ENCODE measurements at places on chromosomes 11 and 22.

DNA sequence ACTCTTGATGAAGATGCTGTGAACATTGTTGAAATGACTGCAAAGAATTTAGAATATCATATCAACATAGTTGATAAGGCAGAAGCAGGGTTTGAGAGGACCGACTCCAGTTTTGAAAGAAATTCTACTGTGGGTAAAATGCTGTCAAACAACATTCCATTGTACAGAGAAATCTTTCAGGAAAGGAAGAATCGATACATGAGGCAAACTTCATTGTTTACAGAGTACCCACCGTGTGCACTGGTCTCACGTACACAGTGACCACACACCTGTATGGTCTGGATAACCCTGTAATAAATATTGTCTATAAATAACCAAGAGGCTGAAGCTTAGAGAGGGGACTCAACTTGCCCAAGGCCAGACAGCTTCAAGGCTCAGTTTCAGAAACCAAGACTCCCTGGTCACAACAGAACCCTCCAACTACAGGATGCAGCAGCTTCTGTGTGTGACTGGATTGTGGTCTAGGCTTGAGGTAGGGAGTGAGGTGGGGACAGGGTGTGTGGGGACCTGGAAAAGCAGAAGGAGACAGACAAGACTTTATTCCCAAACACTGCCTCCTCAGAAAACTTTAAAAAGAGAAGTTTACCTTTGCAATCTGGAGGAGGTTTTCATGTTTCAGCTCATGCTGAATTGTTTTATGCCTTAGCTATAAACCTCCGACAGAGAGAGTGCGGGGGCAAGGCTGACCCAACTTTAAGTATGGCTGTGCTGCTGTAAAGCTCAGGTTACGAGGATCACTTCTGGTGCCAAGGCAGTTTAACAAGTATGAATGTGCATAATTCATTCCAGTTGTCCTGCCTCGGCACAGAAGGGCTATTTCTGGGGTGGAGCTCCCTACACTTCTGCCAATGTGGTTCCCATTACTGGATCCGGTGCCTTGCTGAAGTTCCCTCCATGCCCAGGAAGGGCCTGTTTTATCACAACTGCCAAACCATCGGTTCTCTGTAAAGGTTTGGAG, 372.6 kb upstream of the NARS2 start:
- no peak for DNase-seq

GRCh38 chr11:74033046-74033445, 24.2 kb upstream of the UCP3 start:
- no peak for DNase-seq

- no peak for DNase-seq
Measured at GRCh38 chr11:69588270-69588669, 52.7 kb upstream of the CCND1 start.

DNA sequence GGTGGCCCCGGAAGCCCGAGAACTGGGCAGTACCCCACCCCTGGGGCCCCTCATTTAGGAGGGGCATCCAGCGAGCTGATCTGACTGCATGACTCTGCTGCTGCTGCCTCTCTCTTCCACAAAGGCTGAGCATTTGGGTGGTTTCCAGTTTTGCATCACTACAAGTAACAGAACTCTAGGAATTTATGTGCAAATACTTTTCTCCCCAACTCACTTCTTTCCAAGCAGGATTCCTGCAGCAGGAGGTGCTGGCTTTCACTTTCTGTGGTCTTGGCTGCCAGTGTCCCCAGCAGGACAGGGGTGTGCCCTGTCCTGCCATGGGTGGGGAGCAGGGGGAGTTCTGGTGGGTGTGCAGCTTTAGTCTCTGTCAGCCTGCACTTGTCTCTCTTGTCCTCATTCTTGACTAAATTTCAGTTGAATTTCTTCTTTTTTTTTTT, 21.2 kb downstream of the UPB1 start:
- no peak for DNase-seq

GRCh38 chr11:69878927-69879728, 59.9 kb upstream of the FGF3 start:
- no peak for DNase-seq

DNA sequence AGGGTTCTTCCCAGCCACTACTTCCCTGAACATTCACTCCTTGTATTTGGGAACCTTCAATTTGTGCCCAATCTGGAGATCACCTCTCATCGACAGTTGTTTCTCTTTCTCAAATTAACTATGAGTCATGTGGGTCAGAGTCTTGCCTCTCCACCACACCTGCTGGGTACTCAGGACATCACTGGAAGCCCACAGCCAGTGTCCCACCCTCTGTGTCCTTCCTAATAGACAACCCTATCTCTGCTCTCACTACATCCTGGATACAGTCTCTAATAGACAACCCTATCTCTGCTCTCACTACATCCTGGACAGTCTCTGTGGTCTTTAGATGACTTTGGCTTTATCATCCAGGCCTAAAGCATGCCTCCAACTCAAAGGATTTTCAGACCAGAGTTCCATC, 70.1 kb downstream of the ARL14EP start:
- no peak for DNase-seq

- DNase-seq, result no peak
Measured at GRCh38 chr11:75193271-75193670, 42.4 kb downstream of the SLCO2B1 start.

- DNase-seq, result no peak
Measured at GRCh38 chr22:22376352-22376706, 131.7 kb downstream of the VPREB1 start.

DNA sequence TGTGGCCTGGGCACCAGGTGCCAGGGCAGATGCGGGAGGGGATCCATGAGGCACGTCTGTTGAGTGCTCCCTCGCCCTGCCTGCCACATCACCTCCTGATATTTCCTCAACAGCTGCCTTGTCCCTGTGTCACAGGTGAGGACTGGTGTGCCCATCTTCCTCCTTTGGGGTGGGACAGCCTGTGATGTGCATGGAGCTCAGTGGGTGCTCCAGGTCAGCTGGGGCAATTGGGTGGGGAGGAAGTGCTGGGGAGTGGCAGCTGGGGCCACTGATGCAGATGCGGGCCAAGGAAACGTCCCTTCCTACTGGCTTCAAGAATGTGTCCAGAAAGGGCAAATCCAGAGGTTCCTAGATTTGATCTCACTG, 83.6 kb downstream of the MORC2 start:
- no peak for DNase-seq

GRCh38 chr11:33868647-33869461, 23.0 kb downstream of the LMO2 start:
- peak; percentile 53 for DNase-seq

DNA sequence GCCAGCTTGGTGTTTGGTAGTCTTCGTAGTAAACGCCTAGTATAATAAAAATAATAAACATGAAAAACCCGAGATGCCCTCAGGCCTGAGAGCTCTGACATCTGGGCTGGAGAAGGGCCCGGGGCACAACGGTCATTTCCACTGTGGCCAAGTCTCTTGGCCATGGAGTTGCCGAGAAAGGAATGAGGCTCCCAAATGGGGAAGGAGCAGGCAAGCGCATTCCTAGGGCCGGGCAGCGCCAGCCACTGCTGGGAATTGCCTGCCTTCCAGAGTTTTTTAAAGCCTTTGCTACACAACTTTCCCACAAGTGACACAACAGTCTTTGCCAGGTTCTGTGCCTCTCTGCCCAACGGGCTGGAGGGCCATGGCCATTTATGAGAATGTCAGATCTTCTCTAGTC, 103.4 kb downstream of the NAV2 start:
- no peak for DNase-seq

- no peak for DNase-seq
Measured at GRCh38 chr22:23688571-23688970, 2.2 kb upstream of the RGL4 start.

DNA sequence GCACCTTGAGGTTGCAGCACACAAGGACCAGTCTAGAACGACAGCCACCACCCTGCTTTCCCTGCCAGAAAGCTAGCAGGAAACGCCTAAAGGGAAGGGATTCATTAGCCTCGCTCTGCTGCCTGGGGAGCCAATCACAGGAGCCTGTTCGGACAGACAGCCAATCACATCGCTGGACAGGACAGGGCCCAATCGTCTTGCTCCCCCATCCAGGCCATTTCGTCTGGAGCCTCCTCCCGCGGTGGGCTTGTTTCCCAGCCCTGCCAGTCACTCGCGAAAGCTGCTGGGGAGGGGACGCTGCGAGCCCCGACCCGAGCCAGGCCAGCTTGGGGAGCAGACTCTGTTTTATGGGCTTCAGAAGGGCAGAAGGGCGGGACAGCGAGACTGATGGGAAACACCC, 79.8 kb upstream of the NCAM1 start:
- peak; percentile 43 for DNase-seq

- DNase-seq, result no peak
Measured at GRCh38 chr11:102614485-102614884, 10.6 kb downstream of the MMP20 start.

- DNase-seq, result no peak
Measured at GRCh38 chr22:27099946-27100722, 442.7 kb downstream of the MIAT start.

DNA sequence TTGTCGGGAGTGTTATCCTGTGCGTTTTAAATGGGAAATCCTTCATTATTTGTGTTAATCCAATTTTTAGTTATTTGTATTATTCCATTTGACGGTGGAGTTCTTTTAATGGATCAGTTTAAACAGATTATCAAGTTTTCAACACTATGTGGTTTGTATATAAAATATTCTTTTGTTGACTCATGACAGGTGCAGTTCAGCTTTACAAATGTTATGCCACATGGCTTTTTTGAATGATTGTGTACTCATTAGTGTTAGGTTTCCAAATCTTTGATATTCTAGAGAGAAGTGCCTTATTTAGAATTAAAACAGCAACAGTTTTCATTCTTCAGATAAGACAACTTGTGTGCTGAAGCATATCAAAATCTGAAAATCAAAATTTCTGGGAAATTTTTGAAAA, 2.4 kb downstream of the JAM3 start:
- DNase-seq, result peak; percentile 74

DNA sequence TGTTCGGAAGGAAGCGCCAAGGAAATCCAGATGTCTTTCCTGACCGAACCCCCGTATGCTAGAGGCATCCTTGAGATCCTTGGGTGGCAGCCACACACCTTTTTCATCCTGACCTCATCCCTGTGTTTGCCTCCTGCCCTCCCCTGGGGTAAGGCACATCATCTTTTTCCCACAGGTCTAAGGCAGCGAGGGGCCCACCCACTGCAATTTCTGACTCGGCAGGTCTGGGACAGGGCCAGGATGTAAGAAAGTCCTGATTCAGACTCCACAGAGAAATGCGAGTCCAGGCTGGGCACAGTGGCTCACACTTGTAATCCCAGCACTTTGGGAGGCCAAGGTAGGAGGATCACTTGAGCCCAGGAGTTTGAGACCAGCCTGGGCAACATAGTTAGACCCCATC, 10.5 kb downstream of the ZMAT5 start:
- DNase-seq, result no peak

DNA sequence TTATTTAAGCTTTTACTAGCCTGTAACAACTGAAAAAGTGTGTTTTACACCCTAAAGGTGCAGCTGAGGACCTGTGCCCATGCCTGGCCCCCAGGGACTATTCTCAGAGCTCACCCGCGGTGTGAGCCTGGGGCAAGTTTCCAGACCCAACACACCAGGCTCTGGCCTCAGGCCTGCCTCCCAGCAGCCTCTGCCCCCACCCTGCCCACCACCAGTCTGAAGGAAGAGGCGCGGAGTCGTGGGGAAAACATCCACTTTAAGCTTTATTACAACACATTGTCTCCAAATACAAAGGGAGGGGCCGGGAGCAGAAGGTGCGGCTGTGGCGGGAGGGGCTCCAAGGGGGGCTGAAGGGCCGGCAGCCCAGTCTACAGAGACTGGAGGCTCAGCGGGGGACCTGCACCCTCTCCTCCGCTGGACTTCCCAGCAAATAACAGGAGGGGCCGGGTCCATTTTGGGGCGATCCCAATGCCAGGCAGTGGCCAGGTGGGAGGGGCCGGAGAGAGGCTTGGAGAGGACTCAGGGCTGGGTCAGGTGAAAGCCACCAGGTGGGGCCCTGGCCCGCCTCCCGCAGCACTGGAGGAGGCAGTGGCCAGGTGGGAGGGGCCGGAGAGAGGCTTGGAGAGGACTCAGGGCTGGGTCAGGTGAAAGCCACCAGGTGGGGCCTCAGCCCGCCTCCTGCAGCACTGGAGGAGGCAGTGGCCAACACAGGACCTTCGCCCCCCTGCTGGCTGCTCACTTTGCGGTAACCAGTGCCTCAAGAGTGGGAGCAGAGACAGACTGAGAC, 18.1 kb downstream of the DUSP8 start:
- no peak for DNase-seq

- no peak for DNase-seq
Measured at GRCh38 chr11:122668562-122669090, 13.1 kb downstream of the UBASH3B start.

DNA sequence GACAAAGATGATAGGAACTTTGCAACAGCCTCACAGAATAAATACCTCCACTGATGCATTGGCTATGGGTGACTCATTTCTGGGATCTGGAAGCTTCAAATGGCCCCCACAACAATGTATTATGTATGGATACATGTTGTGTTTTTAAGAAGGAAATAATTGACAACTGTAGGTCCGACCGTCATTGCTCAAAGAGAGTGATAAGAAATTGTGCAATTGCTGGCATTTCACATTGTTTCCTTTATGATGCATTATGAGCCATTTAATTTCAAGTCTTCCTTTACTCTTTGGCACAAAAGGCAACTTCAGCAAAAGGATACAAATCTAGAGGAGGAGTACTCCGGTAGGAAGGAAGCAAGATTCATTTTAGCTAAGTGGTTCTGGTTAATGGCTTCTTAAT, 2.0 kb downstream of the ANO3 start:
- no peak for DNase-seq

DNA sequence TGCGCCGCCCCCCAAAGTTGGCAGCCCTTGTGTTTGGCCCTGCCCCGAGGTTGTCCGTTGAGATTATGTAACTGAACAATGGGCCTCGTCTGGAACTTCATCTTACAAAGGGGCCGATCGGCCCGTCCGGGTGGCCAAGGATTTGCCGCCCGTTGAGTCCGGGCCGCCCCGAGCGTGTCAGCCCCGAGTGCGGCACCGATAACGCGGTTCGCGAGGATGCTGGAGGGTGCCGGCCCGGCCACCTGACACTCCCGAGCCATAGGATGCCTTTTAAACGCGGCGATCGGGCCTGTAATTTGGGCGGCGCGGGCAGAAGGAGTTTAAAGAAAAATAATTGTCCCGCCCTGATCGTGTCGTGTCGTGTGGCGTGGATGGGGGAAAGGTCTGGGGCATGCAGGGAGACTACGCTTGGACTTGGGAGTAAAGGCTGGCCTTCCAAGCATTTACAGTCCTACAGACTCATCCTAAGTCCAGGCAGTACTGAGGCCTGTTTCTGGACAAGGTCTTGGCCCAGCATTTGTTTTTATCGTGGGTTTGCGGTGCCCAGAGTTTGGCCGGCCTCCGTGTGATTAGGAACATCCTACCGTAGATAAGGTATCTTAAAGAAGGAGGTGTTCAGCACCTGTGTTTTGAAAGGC, 1.3 kb downstream of the WEE1 start:
- DNase-seq, result no peak
